ENCODE measurements at places on chromosomes 4 and X.

- DNase-seq, result no peak
Measured at GRCh38 chrX:85379174-85379907, at the start of gene POF1B. TSS of gene POF1B (minus strand) at chrX:85379665. CDS start at chrX:85379454, 211 bp downstream.

DNA sequence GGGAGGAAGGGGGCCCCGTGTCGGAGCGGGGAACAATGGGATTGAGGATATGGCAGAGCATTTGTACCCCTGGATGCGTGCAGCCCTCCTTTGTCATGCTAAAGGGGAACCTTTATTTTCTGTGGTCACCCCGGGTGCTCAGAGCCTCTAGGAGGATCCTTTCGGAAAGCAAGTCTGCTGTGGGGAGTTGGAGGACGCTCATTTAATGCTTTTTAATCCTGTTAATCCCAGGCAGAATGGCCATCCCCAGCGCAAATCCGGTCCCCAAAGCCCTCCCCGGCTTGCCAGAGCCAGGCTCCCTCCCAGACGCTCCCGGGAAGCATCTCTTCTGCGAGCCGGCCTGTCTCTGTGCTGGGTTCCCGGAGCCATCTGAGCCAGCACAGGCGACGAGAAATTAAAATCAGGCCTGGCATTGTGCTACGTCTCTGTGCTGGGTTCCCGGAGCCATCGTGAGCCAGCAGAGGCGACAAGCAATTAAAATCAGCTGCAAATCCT lies 113.2 kb upstream of the PPP2R3B start:
- no peak for DNase-seq

GRCh38 chr4:153374442-153374841 lies 30.0 kb downstream of the MND1 start:
- no peak for DNase-seq

DNA sequence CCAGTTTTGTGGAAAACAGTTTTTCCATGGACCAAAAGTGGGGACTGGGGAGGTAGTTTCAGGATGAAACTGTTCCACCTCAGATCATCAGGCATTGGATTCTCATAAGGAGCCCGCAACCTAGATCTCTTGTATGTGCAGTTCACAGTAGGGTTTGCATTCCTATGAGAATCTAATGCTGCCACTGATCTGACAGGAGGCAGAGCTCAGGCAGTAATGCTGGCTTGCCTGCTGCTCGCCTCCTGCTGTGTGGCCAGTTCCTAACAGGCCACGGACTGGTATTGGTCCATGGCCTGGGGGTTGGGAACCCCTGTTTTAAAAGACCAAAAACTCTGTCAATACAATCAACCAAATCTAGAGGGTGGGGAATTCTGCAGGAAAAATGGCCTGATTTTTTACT lies 100.0 kb upstream of the EOLA2 start:
- no peak for DNase-seq

GRCh38 chrX:110853610-110854009 lies 58.0 kb upstream of the CHRDL1 start:
- no peak for DNase-seq

DNA sequence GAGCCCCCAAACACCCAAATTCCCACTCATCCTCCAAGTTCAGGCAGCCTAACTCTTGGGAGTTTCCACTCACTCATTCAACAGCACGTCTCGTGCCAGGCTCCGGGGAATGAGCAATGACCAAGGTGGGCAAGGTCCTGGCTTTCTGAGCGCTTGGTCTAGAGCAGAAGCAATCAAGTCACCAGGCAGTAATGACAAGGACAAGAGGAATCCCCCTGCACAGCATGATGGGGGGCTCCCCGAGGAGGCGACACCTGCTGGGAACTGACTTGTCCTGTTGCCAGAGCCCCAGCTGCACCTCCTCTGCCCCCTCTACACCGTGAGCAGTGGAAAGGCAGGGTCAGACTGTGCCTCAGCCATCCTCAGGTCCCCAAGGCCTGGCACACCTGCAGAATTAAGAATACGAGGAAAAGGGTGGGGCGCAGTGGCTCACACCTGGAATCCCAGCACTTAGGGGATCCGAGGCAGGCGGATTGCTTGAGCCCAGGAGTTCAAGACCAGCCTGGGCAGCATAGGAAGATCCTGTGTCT lies 25.7 kb upstream of the MRFAP1 start:
- no peak for DNase-seq

DNA sequence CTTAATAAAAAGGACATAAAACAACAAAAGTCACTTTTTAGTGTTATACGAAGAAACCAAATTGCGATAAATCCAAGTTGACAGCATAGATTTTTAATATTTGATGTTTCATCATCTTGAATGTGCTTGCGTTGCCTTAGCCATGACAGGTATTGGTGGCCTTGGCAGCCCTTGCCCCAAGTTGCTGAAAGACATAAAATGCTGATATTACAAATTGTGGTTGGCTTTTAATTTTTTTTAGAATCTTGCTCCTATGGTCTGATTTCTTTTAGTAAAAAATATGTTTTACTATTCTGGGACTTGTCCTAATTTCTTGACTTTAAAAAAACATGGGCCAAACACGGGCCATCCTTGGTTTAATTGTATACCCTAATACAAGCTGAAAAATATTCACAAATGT lies 122.6 kb downstream of the SLC4A4 start:
- no peak for DNase-seq

DNA sequence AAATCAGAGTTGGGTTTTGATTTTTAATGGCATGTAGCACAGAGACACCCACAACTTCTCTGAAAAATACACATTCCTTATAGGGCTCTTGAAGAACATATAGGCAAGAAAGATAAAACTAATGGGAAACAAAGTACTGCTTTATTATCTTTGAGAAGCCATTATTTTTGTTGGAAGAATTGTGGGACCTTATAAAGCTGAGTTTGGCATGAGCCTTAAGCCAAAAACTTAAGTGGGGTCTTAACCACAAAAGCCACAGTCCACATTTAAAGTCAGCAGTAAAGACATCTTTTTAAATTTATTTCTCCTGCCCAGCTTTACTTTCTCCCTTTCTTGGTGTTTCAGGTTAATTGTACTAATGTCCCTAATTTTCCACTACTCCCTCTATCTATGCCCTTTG lies 1297.3 kb downstream of the C4orf33 start:
- DNase-seq, result no peak

GRCh38 chr4:24244663-24245490 lies 339.5 kb downstream of the DHX15 start:
- DNase-seq, result no peak

DNA sequence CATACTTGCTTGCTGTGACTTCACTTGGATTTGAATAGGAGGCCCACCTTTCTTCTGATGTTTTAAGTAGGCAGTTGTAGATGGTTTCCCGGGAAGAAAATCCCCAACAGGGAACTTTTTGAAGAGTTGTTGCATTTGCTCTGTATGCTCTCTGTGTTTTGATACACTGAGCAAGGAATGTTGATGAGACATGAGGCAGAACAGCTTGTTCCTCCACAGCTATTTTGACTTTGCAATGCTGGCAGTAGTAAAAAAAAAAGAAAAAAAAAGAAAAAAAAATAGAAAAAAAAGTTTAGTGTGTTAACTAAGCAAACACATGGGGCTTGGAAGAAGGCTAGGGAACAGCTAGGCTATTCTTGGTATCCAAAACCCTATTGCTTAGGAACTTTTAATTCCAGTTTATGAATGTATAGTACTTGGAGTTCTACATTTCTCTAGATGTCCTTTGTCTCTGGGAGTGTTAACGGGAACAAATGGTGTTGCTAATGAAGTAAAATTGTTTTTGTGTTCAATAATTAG lies 23.4 kb upstream of the PAQR3 start:
- DNase-seq, result no peak

GRCh38 chr4:105548483-105548882 lies 3.9 kb upstream of the ARHGEF38 start:
- DNase-seq, result no peak

DNA sequence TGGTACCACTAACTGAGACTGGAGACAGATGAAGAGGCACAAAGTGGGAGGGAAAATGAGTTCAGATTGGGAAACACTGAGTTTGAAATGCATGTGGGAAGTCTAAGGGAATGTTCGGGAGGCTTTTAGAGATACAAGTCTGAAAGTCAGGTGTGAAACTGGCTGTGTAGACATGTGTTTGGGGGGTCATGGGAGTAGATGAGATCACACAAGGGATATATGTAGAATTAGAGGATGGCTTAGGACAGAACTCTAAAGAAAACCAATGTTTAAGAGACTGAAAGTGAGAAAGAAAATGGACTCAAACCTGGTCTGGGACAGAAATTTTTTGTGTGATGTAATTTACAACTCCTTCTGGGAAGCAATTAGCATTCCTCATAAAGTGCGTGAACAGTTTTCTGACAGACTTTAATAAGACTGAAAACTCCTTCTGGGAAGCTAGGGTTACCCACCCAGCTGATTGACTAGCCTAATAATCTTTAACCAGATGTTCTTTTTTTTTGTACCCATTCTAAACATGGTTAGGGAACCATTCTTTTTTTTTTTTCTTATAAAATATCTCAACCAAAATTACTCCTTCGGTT lies 8.7 kb upstream of the JADE1 start:
- no peak for DNase-seq

DNA sequence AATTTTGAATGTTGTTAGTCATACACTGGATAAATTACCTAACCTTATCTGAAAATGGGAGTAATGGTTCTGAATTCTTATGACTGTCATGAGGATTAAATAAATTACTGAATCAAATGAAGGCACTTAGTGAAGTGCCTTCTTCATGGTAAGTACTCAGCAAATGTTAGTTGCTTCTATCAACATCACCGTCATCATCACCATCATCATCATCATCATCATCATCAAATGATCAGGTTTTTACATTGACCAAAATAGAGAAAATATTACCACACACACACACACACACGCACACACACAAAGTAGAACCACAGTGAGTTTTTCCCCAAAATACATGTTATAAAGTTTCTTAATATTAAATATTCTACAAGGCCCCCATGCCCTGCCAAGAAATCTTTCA lies 368.3 kb upstream of the FGF13 start:
- DNase-seq, result no peak

GRCh38 chr4:86564795-86565194 lies 29.3 kb upstream of the PTPN13 start:
- peak; percentile 81 for DNase-seq

DNA sequence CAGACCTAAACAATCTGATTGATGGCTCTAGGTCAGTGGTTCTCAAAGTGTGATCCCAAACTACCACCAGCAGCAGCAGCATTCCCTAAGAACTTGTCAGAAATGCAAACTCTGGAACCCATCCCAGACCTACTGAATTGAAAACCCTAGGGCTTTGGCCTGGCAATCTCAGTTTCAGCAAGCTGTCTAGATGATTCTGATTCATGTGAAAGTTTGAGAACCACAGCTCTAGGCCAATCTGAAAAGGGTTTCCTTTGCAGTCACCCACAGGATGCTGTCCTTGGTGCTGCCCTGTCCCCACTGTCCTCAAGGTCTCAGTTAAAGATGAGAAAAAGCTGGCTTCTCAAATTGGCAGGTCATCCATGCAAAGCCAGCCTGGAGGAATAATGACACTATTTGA lies 34.8 kb downstream of the SMPX start:
- DNase-seq, result no peak

DNA sequence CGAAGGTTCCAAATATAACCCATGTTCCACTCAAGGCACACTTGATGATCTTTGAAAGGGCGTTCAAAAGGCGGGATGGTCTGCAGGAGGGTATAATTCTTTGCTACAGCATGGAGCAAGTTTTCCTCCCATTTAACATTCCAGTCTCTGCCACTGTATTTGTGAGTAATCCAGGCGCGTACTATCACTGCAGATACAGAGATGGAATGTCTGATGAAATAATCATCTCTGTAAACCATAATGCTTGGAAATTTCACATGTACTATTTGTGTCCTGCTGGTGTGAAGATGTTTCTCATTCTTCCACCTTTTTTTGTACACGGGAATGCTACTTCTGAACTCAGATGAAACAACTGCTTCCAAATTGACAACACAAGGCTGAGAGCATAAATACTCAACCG lies 15.5 kb downstream of the SEL1L3 start:
- DNase-seq, result no peak

DNA sequence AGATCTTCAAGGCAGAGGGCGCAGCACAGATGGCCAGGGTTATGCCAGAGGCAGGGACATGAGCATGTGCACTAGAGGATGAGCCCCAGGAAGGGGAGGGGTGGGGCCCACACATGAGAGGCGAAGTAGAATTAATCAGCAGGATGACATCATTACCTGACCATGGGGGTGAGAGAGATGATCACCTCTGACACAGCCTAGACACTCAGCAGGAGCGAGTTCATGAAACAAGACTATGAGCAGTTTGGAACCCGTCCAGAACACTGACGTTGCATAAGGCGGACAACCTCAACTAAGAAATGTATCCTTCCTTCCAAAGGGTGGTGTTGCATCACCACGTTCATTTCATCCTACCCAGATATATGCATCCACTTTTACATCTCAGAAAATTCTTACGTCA lies 446.7 kb upstream of the TENM3 start:
- DNase-seq, result no peak

GRCh38 chrX:821327-822107 lies 190.9 kb downstream of the SHOX start:
- DNase-seq, result no peak

DNA sequence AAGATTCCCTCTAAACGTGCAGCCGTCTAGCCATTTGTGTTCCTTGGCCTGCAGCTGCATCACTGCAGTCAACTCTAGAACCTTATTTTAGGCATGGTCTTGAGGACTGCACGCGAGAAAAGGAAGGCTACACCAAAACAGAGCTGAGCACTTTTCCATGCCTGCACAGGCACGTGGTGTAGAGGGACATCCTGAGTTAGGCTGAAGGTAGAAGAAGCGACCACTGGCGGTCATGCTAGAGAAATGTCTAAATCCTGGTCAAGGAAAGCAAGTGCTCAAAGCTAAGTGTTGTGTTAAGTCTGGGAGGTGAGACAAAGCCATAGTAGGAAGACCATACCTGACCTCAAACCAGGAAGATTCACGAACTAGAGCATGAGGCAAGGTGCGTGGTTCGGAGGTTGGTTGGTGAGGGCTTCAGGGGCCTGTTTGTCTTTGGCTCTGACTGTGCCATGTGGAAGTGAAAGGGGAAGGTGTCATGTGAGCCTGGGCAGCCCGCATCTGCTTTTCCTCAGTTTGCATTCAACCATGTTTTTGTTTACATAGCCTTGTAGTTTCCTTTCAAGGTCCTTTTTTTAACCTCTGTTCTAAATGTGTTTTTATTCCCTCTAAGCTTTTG lies 203.8 kb downstream of the AASDH start:
- no peak for DNase-seq

DNA sequence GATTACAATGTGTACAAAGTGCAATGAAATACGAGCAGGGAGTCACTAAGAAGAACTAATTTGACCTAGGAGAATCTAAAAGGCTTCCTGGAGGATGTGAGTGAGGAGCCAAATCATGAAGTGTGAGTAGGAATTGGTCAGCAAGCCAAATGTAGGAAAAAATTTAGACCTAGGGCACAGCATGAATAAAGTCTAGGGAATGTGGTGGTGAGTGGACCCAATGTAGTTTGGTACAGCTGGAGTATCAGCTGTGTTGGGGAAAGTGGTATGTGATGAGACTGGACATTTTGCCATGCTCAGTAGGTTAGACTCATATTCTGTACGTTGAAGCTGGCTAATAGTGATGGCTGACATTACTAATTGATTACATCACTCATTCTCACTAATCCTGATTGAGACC lies 191.0 kb downstream of the AFF2 start:
- no peak for DNase-seq
